Stimulated activated CD4-positive, alpha-beta T cell treated with anti-CD3 and anti-CD28 coated beads, Interleukin-1b, Interleukin-23, amount 100 ng/mL, for 1 hour (primary cell): ENCODE measurements at places on chromosomes 1 and 21.

DNA sequence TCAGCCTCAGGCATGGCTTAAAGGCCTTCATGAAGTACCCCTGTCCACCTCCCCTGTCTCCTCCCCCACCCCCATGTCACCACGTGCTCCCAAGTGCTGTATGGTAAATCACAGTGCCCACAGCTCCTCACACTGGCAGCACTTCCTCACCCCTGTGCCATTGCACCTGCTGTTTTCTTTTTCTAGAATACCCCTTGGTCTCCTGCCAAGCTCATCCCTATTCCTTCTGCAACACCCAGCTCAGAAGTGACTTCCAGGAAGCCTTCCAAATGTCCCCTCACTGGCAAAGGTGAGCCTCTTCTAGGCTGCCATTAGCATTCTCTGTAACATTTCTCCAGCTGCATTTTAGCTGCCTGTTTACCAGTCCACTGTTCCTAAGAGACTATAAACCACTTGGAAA, 9.4 kb downstream of the AKNAD1 start:
- no peak for DNase-seq

- DNase-seq = no peak
Observed at GRCh38 chr1:157438613-157439012, 113.7 kb downstream of the FCRL5 start.

DNA sequence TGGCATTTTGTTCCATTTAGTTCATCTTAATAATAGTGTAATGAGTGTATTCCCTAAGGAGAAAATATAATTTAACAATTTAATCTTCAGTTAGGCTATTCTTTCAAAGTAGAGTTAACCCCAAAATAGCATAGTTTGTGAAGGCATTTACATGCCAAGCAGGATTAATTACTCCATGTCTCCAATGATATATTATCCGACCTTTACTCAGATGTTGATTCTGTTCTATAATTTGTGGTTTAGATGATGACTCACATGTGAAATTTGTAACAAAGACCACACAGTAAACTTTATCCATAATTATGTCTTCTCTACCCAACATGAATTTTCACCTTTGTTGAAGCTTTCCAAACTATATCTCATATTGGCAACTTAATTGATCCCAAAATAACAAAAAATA, 2065.2 kb downstream of the MRPL39 start:
- no peak for DNase-seq

DNA sequence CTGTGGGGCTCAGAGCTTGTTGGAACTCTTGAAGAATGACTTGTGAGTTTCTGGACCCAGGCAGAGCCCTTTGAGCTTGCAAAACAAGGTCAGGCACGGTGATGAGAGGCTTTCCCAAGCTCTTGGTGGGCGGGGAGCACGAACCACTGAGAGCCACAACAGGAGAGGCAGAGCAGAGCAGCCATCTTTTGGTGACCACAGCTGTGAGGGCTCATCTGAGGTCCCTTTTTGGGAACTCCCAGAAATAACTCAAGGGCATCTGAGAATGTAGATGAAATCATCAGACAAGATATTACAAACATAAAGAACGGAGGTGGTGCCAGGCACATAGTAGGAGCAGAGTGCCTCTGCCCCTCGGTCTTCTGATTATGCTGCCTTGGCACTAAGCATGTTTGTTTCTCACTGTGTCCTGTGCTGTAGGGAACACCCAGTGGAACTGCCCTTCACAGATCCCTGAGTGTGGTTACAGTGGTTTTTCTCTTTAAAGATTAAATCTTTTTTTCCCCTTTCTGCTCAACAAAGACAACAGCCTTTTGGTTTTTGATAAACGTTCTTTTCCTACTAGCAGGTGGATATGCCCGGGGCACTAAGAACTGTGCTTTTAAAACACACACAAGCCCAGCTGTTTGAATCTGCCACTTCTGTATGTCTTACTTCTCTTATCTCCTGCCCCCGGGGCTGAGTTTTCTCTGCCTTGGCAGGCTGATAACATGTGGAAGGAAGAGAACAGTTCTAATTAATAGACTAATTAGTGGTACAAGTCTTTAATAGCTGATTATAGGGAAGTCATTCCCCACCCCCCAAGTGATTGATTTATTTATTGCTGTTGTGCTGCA, 37.7 kb downstream of the CD34 start:
- no peak for DNase-seq

DNA sequence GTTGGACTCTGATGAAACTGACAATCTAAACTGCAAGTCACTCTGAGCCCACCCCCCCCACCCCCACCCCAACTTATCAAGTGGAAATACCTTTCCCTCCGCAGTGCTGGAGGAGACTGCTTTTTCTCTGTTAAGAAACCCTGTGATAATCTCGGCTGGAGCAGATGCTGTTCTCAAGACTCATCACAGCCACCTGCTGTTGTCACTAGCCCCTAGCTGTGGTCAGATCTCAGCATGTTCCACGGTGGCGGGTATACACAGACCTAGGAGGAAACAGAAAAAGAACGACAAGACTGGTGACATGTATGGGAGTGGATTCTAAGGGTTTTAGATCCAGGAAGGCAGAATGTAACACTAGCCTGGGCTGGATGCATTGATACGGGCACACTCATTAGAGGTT, 2.3 kb downstream of the ACTL8 start:
- DNase-seq = no peak

DNA sequence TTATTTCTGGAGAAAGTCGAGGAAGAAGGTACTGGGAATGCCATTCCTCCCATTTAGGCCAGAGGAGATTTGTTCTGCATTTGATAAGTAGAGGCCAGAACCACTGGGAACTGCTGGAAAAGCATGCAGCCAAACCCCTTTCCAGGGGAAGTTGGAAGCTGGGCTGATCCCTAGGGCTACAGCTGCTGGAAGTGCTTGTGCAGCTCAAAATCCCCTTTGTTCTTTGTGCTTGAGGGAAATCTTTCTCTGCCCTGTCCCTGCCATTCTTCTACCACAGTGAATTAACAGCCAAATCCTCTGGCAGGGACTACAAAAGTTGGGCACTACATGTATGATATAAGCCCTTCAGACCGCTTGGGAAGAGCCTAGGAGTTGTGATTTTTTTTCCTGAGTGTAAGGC, 734.1 kb downstream of the LRRIQ3 start:
- DNase-seq = no peak

- no peak for DNase-seq
Observed at GRCh38 chr1:102181341-102181740, 184.6 kb upstream of the OLFM3 start.

DNA sequence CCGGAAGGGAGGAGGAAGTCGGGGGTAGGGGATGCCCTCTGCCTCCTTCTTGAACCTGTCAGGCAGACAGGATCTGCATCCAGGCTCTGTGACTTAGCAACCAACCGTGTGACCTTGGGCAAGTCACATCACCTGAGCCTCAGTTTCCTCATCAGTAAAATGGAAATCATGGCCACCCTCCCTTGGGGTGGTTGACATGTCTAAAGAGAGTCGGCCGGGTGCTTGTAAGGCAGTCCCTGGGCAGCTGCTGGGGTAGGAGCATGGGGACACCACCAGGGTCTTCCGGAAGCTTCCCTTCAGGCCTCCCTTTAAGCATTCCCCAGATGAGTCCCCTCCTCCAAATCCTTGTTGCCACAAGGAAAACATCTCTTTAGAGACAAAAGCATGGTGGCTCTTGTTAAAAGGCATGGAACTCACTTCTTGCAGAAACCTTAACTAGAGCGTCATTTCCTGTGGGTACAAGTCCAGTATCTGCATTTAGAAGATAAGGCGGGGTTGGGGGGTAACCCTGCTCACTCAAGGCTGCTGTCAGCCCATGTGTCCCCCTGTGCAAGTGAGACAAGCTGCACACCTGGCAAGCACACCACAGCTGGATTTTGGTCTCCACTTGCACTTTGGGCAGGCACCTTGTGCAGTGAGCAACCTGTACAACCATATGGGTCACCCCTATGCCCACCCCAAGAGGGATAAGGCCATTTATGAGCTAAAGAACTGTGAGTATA, 10.4 kb downstream of the CLCNKB start:
- no peak for DNase-seq

DNA sequence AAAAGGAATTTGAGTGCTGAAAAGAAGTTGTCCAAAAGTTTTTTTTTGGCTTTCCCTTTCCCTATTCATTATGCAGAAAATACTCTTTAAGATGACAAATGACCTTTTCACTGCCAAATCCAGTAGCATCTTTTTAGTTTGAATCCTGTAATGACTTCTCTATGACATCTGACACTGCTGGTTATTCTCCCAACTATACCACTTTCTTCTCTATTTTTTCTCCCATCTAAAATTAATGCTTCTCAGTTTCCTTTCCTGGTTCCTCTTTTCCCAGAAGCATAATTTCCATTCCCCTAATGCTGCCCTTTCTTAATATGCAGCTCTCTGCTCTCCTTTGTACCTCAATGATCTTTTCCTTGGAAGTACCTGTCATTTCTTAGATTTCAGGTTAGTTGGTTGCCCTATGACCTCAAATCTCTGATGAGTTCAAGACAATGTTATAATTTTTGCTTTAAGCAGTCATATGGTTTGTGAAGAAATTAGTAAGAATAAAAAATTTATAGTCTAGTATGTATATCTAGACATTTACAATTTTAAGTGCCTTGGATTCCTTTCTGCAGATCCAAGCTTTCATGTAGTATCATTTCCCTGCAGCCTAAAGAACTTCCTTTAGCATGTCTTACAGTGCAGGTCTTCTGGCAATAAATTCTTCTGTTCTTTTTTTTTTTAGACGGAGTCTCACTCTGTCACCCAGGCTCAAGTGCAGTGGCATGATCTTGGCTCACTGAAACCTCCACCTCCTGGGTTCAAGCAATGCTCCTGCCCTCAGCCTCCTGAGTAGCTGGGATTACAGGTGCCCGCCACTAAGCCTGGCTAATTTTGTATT, 150.8 kb downstream of the CDC42BPA start:
- no peak for DNase-seq

DNA sequence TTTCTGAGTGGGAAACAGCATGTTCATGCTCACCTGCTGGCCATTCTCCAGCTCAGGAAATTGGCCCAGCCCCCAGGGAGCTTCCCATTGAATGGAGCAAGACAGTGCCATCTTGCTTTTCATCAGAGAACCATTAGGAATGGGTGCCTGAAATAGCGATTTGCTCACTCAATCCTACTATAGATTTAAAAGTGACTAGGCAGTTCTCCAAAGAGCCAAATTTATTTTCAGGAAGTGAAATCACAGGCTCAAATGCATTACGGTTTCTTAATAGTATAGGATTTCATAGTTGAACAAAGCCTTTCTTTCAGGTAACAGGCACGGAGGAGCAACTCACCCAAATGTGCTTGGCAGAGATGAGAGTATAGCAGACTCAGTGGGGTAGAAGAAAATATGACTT, 272.1 kb downstream of the GRIK1 start:
- no peak for DNase-seq

DNA sequence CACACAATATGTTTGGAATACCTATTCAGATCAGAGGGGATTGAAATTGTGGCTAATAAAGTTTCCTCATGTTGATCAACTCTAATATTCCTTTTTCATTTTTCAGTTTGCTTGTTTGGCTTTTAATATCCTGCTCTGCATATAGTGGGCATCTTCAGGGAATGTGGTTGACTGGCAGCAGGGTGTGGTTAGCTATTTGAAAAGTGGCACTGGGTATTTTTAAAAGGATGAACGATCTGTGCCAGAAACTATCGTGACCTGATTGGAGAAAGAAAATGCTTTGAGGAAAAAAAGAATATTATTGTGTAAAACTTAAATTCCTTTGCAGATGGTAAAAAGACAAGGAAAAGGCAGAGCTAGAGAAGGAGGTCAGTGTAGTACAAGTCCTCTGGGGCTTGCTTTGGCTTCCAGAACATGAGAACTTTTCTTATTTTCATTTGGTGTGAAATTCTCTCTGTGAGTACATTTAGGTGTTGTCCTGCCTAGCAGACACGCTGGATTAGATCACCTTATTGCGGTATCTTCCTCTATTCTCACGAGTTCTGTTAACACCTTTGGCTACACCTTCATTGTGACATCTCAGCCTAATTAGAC, 329.7 kb upstream of the SNX7 start:
- no peak for DNase-seq

GRCh38 chr1:240192851-240193250, 101.2 kb downstream of the FMN2 start:
- DNase-seq = no peak

- DNase-seq = no peak
Observed at GRCh38 chr1:237953238-237953637, 62.5 kb upstream of the ZP4 start.

- no peak for DNase-seq
Observed at GRCh38 chr1:151990058-151990855, 3.4 kb downstream of the S100A10 start.
